ENCODE measurements at places on chromosomes 16 and 17.

DNA sequence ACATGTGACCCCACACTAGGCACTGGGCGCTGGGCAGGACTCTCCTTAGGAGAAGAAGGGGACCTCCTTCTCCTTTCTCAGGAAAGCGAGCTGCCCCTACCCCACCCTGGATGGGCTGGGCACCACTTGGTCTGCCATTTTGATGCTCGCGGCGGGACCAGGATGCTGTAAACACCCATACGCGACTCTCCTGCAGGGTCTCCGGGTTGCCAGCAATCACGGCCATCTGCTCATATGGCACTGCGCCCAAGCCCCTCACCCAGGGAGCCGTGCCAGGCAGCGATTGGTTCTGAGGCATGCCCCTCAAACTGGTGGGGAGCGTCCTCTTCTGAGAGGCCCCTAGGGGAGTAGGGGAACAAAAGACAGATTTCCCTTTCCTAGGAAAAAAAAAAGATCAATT is 99.0 kb downstream of the C16orf78 start:
- DNase-seq, result peak; percentile 18

- no peak for DNase-seq
Observed at GRCh38 chr16:17962726-17963125, 373.8 kb downstream of the NPIPA8 start.

DNA sequence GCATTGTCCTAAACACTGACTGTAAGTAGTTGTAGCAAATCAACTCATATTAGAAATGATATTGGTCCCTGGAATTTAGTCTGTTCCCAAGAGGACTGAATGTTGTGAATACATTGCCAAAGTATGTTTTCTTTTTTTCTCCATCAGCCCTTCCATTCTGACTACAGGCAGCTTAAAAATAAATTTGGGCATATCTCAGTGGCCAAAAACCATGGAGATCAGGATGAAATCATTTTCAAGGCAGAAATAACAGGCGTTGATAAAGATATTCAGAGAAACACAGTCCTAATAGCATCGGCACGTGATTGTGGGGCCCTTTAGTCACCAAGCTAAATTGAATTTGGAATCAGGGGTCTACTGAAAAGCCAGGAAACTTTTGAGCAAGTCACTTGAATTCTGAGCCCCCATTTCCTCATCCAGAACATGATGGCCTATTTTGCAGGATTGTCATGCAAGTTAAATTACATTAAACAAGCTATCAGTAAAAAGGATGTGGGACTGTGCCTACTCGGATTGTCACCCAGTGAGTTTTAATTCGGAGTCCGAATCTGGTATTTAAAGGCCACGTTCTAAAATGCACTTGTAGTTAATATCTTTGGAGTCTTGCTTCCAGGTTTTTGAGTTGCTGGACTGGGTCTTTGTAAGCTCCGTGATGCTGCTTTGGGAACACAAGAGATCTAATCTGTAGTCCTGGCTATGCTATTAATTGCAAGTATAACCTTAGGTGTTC is 17.1 kb downstream of the HLF start:
- DNase-seq, result no peak

GRCh38 chr17:80937462-80938381 is 53.9 kb upstream of the CHMP6 start:
- DNase-seq, result peak; percentile 74

GRCh38 chr17:57062865-57063264 is 22.2 kb upstream of the AKAP1 start:
- DNase-seq, result no peak

- DNase-seq, result no peak
Observed at GRCh38 chr17:80863626-80864025, 128.0 kb upstream of the CHMP6 start.

- no peak for DNase-seq
Observed at GRCh38 chr17:5788266-5788900, 204.1 kb upstream of the NLRP1 start.
